ENCODE measurements at places on chromosomes 3 and 15.

GRCh38 chr15:85005746-85006145, 24.1 kb downstream of the PDE8A start:
- DNase-seq, result no peak

- no peak for DNase-seq
Measured at GRCh38 chr15:93848490-93848889, 382.9 kb upstream of the MCTP2 start.

DNA sequence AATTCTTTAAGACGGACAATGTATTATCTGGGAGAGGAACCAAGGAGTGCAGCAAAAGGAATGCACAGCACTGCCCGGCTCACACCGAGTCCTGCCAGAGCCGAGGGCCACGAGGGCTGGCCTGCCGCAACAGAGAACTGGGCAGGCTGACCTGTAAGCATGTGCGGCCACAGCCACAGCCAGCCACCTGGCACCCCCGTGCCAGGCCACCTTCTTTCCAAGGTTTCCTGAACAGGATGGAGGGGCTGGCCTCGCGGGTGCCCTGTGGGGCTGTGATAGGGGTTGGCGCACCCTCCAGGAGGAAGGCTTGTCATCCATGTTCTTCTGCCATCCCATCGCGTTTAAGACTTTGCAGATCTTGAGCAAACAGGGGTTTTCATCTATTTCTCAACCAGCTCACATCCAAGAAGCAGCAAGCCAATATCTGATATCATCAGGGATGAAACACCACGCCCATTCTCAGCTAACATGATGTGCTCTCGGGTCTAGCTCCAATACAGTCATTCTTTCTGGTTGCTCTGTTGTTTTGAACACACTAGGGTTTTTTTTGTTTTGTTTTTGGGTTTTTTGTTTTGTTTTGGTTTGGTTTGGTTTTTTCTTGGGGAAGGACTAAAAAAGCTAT, 10.2 kb downstream of the CA12 start:
- DNase-seq, result no peak

- peak; percentile 30 for DNase-seq
Measured at GRCh38 chr3:116841003-116841735, 131.6 kb downstream of the TUSC7 start.

DNA sequence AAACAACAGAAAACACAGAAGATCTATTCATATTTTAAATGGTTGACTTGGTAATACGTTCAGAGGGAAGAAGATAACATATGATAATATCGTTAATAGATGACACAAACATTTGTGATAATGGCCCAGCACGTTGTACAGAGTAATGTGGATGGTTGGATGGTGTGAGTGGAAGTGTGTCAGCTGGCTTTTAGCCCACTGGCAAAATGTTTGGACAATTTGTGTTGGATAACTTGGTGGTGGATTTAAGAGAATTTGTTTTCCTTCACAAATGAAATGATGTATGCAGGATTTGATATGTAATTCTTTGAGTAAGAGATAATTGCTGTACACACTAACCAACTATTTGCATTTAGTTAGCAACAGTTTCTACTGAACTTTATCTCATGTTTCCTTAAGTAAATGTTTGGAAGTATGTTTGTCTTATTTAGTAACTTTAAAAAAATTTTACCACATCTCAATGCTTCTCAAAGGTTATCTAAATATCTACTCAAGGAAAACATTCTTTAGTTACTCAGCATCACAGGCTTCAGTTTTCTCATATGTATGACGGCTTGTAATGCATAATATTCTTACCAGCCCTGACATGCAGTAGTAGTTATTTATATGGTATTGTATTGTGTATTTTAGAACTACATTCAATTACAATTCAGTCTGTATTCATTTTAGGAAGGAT, 328.5 kb upstream of the GOLIM4 start:
- no peak for DNase-seq

GRCh38 chr3:35970793-35971192, 331.5 kb downstream of the ARPP21 start:
- no peak for DNase-seq

- DNase-seq, result no peak
Measured at GRCh38 chr3:45997942-45998341, 2.3 kb upstream of the FYCO1 start.

GRCh38 chr3:4831580-4831950, 147.7 kb upstream of the BHLHE40 start:
- no peak for DNase-seq

- no peak for DNase-seq
Measured at GRCh38 chr3:97816811-97817210, 5.0 kb upstream of the CRYBG3 start.

DNA sequence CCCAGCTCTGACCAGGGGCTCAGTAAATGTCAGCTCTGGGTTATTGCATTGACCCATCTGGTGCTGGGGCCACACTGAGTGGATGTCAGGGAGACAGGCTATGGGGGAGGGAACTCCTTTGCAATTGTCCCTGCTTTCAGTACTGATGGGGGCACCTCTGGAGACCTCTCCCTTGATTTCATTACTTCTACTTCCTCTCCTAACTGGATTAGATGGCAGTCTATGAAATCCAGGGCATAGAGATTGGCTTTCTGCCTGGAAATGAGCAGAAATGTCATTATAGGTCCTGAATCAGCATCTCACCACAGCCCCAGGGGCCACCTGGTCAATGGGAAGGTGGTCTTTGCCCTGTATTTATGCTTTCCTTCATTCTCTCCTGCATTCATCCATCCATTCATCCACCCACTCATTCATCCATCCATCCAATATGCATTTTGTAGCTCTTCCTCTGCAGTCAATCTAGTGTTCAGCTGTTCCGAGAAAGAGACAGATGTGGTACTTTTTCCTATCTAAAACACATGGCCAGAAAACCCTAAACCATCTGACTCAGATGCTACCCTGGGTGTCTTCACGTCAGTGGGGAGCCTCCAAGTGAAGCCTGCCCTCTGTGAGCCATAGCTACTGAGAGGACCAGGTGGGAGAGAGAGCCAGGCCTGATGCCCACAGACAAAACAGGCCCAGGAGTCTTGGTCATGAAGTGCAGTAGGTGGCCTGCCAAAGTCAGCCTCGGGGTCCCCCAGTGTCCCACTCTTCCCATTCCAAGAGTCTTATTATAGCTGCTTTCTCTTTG, 57.1 kb downstream of the CCDC33 start:
- no peak for DNase-seq

DNA sequence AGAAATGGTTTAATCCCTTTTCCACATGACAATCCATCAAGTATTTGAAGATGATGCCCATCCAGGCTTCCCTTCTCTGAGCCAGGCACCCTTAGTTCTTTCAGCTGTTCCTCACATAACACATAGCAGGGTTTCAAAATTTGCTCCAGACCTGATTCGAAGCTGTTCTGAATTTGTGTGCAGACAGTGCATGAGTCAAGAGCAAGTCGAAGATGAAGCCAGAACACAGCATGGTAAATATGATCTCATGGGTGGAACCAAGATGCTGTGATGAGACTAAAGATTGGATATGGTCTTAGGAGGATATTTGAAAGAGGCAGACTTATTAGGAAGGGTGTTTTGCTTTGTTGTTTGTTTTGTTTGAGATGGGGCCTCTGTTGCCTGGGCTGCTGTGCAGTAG, 32.6 kb upstream of the PDE8A start:
- DNase-seq, result no peak

- no peak for DNase-seq
Measured at GRCh38 chr3:139538733-139539132, 809 bp downstream of the RBP1 start.

DNA sequence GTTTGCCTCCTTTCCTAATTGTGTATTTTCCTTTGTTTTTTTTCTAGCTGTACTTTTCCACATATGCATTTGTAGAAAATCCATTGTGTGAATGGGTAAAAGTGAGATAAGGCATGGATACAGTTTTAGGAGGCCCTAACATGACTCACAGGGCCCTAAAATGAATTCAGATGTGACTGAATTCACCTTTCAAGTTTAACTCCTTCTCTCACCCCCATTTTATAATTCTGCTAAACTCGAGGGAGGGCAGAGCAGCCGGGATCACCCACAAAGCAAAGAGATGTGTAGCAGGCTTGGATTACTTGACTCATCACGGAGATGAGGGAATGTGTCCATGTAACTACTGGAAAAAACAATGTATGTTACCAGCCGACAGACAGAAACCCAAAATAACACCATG, 59.9 kb downstream of the FOXP1 start:
- DNase-seq, result no peak

DNA sequence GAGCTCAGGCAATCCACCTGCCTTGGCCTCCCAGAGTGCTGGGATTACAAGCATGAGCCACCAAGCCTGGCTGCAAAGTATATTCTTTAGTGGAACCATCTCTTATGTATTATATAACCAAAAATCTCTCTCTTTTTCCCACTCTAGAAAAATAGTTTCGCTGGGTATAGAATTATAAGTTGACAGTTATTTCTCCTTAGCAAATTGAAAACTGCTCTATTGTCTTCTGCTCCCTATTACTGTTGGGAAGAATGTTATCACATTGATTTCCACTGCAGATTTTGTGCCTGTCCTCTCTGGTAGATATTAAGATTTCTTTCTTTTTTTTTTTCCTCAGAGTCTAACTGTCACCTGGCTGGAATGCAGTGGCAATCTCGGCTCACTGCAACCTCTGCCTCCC, 10.2 kb upstream of the DHX30 start:
- no peak for DNase-seq

DNA sequence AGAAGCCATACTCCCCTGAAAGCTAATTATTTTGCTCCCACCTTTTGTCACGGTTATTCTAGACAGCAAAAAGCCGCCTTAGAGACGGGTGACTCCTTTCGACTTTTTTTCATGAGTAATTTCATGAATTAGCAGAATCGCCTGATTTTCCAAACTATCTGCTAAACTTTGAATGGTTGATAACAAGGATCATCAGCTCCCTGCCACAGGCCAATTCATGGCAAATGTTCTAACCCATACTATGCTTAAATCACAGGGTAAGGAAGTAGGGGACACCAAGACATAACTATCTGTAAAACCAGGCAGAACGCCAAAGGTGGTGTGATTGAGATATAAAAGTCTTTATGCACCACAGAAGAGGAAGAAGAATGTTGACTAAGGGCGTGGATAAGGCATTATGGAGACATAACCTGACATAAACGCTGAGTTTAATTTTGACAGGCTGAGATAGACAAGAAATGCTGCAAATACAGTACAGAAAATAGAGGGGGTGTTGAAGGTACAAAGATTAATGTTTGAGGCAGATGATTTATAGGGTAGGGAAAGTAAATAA, 891 bp upstream of the DMXL2 start:
- DNase-seq, result no peak

DNA sequence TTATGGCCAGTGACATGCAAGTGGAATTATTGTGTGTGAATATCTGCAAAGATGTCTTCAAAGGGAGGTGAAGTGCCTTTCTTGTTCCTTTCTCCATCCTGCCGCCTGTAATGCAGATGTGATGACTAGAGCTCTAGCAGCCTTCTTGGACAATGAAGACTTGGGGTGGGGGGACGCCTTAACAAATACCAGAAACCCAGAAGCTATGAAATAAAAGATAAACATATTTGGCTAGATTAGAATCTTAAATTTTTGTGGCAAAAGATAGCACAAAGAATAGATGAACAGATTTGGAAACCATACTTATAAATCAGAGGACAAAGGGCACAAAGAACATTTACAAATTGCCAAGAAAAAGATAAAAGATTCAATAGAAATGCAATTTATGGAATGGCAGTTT, 56.1 kb downstream of the AMOTL2 start:
- no peak for DNase-seq

DNA sequence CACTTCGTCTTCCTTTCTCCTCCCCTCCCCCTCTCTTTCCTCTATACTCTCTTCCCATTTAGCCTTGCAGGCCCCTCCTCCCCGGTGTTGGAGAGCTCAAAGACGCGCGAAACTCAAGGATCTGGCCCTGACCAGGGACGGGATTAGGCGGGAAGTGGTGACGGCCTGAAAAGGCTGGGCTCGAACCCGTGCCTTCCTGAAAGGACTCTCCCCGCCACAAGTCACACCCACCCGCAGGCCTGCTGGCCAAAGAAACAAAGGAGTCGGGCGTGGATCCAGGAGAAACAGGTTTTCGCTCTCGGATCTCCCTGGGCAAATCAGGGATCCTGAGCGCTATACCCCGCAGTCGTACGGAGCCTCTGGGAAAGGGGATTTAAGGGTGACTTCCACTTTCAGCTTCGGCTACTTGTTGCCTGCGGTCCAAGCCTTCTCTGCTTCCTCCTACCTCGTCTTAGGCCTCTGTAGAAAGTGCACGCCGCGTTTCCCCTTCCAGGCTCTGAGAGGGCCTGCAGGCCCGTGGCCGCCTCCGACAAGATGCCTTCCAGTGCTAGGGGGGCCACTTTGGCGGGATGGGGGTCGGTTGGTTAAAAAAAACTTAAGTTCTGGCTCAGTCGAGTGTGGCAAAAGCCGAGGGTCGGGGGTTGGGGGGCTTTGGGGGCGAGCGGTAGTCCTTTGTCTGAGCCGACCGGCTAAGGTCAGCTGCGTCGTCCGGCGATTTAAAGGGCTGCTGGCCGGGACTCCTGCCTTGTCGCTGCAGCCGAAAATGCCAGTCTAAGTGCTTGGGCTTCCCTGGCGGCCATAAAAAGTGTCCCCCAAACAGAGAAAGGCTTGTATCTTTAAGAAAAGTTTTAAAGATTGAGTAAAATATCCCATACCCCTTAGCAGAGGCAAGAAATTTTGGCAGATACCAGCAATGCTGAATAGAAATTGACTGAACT, 8.2 kb downstream of the ZIC4 start:
- no peak for DNase-seq

DNA sequence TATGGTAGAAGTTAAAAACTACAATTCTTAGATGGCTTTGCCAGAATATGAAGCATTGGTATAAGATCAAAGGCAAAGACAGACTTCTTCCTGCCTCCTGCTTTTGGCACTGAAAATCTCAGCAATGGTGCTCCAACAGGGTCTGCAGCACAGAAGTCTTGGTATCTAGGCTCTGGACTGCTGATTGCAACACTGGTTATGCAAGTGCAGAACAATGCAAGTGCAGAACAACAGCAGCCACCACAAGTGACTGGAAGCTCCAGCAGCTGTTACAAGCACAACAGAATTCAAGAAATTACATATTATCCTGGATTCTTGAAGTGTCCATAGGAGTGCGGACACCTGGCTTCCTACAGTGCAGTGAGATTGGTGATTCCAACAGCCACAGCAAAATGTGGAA, 33.7 kb downstream of the ZBTB20 start:
- DNase-seq, result no peak

DNA sequence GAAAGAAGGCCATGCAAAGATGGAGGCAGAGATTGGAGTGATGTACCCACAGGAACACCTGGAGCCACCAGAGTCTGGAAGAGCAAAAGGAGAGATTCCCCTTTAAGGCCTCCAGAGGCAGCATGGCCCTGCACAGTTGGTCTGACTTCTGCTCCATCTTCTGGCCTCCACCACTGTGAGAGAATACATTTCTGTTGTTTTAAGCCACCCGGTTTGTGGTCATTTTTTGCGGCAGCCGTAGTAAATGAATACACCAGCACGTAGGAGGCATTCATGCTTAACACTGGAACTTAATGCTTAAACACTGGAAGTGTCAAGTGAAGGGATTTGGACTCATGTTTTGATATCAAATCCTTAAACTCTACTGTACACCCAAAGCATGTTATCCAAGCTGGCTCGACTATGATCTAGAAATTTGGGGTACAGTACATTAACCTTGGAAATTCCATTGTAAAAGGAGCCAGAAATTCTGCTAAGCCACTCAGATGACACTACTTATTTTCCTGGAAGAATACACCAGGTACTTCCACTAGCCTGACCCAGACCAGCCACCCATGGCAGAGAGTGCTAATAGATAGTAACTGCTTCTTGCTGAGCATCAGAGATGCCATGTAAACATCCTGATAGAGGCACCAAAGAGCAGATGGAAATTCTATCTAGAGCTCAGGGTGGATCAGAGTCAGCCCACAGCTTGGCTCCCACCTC, 190.9 kb downstream of the ADAMTS9 start:
- DNase-seq, result no peak
